ENCODE measurements at places on chromosomes 12 and 14.

- no peak overlapping the region for H3K27ac ChIP-seq
- DNase-seq: no peak
- H3K4me1 ChIP-seq: no peaks in the 10 kb centered on the region
- no peaks in the 10 kb centered on the region for H3K36me3 ChIP-seq
- no peak overlapping the region for H3K4me3 ChIP-seq
Measured at GRCh38 chr14:92415969-92416368, 93.0 kb downstream of the SLC24A4 start.

DNA sequence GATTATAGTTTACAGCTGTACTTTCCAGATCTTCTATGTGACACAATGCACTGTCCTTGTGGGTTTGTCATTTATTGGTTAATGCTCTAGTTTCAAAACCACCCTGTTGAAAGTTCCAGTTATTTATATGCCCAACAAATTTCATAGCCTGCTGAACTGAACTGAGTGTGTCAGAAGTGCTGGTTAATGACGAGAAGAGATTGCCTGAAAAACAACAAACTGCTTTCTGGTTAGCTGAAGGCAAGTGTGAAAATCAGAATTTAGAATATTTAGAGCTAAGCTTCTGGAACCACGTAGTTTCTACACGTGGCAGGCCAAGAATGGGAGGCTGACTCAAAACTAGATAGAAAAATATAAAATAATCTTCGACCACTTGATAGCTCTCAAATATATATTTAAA, 19.1 kb upstream of the RIN3 start:
- peaks cover 21% of the 10 kb centered on the region for H3K27me3 ChIP-seq
- no peak overlapping the region for H3K27ac ChIP-seq
- no peaks in the 10 kb centered on the region for H3K36me3 ChIP-seq
- DNase-seq: no peak
- H3K4me1 ChIP-seq: no peaks in the 10 kb centered on the region

GRCh38 chr14:74853581-74853980, 22.4 kb downstream of the PROX2 start:
- DNase-seq: no peak
- H3K27me3 ChIP-seq: no peaks in the 10 kb centered on the region
- no peak overlapping the region for H3K27ac ChIP-seq
- no peak overlapping the region for H3K4me3 ChIP-seq
- H3K36me3 ChIP-seq: no peaks in the 10 kb centered on the region

GRCh38 chr14:97620066-97620465, 822.9 kb downstream of the VRK1 start:
- peak overlapping the region; percentile 56 for H3K27ac ChIP-seq
- peaks cover 8% of the 10 kb centered on the region for H3K36me3 ChIP-seq
- no peak for DNase-seq
- H3K27me3 ChIP-seq: peaks cover 4% of the 10 kb centered on the region
- H3K4me1 ChIP-seq: peaks cover 47% of the 10 kb centered on the region

GRCh38 chr12:89873745-89874144, 165.1 kb upstream of the ATP2B1 start:
- no peaks in the 10 kb centered on the region for H3K4me1 ChIP-seq
- H3K27me3 ChIP-seq: peaks cover 1% of the 10 kb centered on the region
- DNase-seq: no peak
- no peaks in the 10 kb centered on the region for H3K36me3 ChIP-seq

DNA sequence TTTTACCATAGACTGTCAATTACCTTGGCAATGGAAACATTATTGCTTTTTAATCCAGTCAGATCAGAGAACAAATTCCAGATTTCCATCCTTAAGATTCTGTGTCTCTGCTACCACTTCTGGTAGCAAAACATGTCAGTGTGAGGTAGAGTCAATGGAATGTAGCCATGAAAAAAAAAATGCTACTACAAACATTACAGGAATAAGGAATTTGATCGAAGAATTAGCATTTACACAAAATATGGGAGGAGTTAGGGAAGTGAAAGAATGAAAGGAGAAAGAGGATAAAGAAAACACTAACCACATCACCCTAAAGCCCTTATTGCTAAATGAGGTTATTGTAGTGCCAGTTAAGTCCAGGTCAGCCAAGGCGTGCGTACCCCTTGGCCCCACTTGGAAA, 9.2 kb downstream of the MED21 start:
- H3K4me1 ChIP-seq: no peaks in the 10 kb centered on the region
- no peak overlapping the region for H3K27ac ChIP-seq
- H3K4me3 ChIP-seq: no peak overlapping the region
- peaks cover 38% of the 10 kb centered on the region for H3K36me3 ChIP-seq
- H3K27me3 ChIP-seq: no peaks in the 10 kb centered on the region

DNA sequence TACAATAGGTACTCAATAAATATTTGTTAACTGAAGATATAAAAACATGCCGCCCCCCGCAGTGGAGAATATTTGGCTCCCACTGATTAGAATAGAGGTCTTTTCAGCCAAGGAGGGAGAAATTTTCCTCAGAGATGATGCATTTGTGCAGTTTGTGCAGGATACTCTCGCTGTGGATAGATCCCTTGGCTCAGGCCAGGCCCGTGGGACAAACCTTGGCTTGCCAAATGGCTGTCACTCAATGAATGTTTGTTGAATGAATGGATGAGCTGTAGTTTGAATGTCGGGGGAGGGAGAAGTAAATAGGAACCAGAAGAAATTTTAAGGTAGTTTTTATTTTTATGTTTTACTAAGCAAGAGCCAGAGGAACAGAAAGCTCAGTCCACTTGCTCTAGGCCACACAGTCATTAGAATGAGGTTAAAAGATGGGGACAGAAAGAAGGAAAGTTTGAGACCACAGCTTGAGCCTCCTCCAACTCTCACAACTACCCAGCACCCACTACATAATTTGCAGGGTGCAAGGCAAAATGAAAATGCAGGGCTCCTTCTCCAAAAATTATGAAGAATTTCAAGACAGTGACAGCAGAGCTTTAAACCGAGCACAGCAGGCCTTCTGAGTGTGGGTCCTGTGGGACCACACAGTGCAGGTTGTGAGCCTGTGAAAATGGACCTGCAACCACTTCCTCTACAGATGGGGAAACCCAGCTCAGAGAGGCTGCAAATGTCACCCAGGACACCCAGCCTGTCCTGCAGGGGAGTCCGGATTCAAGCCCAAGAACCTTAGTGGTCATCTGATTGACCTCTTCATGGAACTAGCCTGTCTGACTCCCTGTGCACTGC, 51.4 kb downstream of the WSCD2 start:
- H3K27ac ChIP-seq: no peak overlapping the region
- no peaks in the 10 kb centered on the region for H3K36me3 ChIP-seq
- no peak for DNase-seq
- peaks cover 1% of the 10 kb centered on the region for H3K27me3 ChIP-seq
- H3K4me1 ChIP-seq: no peaks in the 10 kb centered on the region

GRCh38 chr12:14774906-14775635, 28.2 kb downstream of the WBP11 start:
- peaks cover 55% of the 10 kb centered on the region for H3K4me1 ChIP-seq
- H3K27me3 ChIP-seq: no peaks in the 10 kb centered on the region
- H3K27ac ChIP-seq: peak overlapping the region; percentile 98
- peak overlapping the region; percentile 97 for H3K4me3 ChIP-seq

DNA sequence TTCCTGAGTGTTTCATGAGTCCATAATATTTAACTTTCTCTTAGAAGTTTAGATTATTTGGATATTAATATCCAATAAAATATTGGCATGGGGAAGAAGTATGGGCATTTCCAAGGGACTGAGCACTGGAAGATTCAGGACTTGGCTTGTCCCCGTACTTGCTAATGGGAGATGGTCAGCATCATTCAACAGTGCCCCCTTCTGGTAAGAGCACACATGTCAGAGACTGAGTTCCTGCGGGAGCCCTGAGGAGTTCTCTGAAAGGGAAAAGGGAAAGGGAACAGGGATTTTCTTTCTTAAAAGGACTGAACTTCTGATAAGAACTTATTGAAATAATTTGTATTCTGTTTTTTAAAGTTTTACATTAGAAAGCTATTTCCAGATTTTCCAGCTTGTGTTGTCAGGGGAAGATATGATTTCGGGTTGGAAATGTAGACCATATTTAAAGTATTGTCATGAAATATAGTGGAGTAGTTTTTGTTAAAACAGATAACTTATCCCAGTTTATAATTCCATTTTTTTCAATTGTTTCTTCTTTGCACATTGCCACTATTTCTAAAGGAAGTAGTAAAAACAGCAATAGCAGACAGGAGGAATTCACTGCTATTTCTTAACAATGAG, 59.8 kb upstream of the C12orf71 start:
- peak; percentile 16 for DNase-seq
- no peak overlapping the region for H3K4me3 ChIP-seq
- H3K27me3 ChIP-seq: no peaks in the 10 kb centered on the region

GRCh38 chr14:102654298-102654697, 61.8 kb downstream of the RCOR1 start:
- no peaks in the 10 kb centered on the region for H3K27me3 ChIP-seq
- no peak for DNase-seq
- H3K27ac ChIP-seq: no peak overlapping the region
- H3K36me3 ChIP-seq: peaks cover 4% of the 10 kb centered on the region
- H3K4me1 ChIP-seq: peaks cover 13% of the 10 kb centered on the region
- no peak overlapping the region for H3K4me3 ChIP-seq

DNA sequence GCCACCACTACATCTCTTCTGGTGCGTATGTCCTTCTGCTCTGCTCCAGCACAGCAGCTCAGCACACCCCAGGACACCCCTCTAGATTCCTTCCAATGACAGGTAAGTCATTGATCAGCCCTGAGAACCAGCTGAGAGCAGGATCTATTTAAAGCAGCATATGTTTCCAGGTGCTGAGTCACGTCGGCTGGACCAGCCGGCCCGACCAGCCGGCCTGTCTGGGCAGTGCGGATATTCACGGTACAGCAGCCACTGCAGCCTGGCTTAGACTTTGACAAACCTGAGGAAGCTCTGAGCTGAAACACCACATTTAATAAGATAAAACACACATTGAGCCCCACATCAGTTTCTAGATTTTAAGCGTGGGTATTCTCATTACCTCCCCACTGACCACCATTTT, 31.8 kb upstream of the RPH3A start:
- no peaks in the 10 kb centered on the region for H3K4me1 ChIP-seq
- H3K4me3 ChIP-seq: no peak overlapping the region
- DNase-seq: no peak
- H3K27ac ChIP-seq: no peak overlapping the region
- peaks cover 9% of the 10 kb centered on the region for H3K27me3 ChIP-seq

GRCh38 chr12:48968467-48968866, 3.1 kb downstream of the WNT10B start:
- no peak overlapping the region for H3K4me3 ChIP-seq
- H3K4me1 ChIP-seq: peaks cover 37% of the 10 kb centered on the region
- no peak overlapping the region for H3K27ac ChIP-seq
- H3K36me3 ChIP-seq: no peaks in the 10 kb centered on the region

- no peaks in the 10 kb centered on the region for H3K4me1 ChIP-seq
- H3K27me3 ChIP-seq: peaks cover 19% of the 10 kb centered on the region
- no peaks in the 10 kb centered on the region for H3K36me3 ChIP-seq
- no peak overlapping the region for H3K4me3 ChIP-seq
Measured at GRCh38 chr12:2084553-2085296, 31.9 kb downstream of the CACNA1C start.

- peaks cover 70% of the 10 kb centered on the region for H3K4me1 ChIP-seq
- H3K27ac ChIP-seq: peak overlapping the region; percentile 45
- peak; percentile 60 for DNase-seq
- peak overlapping the region; percentile 2 for H3K4me3 ChIP-seq
Measured at GRCh38 chr14:106511006-106511799, 984.8 kb downstream of the TMEM121 start.

GRCh38 chr12:23006413-23006812, 381.4 kb downstream of the ETNK1 start:
- no peaks in the 10 kb centered on the region for H3K27me3 ChIP-seq
- no peak overlapping the region for H3K4me3 ChIP-seq
- H3K27ac ChIP-seq: no peak overlapping the region
- no peaks in the 10 kb centered on the region for H3K4me1 ChIP-seq

- no peaks in the 10 kb centered on the region for H3K4me1 ChIP-seq
- no peaks in the 10 kb centered on the region for H3K36me3 ChIP-seq
- DNase-seq: no peak
- peaks cover 15% of the 10 kb centered on the region for H3K27me3 ChIP-seq
- no peak overlapping the region for H3K4me3 ChIP-seq
- H3K27ac ChIP-seq: no peak overlapping the region
Measured at GRCh38 chr14:100654025-100654813, 67.0 kb upstream of the BEGAIN start.

DNA sequence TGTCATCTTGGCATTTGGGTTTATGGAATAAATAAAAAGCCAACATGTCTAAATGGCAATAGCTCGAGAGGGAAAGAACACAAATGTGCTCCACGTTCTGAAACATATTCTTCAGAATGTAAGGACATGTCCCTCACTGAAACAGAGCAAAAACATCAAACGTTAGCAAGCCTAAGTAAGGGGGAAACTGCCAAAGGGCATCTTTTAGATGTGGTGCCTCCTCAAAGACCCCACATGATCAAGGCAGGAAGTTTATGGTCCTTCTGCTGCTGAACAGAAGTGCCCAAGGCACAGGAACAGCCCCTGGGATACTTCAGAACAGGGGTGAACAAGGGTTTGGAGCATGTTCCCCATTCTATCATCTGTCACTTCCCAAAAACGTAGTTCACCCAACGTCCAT, 227.0 kb downstream of the ANO2 start:
- H3K36me3 ChIP-seq: no peaks in the 10 kb centered on the region
- H3K27me3 ChIP-seq: peaks cover 16% of the 10 kb centered on the region
- no peak for DNase-seq
- H3K27ac ChIP-seq: no peak overlapping the region
- no peaks in the 10 kb centered on the region for H3K4me1 ChIP-seq
- no peak overlapping the region for H3K4me3 ChIP-seq

GRCh38 chr12:48489012-48489411, 6.7 kb downstream of the C12orf54 start:
- no peaks in the 10 kb centered on the region for H3K4me1 ChIP-seq
- DNase-seq: no peak
- H3K36me3 ChIP-seq: no peaks in the 10 kb centered on the region
- no peak overlapping the region for H3K4me3 ChIP-seq
- no peaks in the 10 kb centered on the region for H3K27me3 ChIP-seq

DNA sequence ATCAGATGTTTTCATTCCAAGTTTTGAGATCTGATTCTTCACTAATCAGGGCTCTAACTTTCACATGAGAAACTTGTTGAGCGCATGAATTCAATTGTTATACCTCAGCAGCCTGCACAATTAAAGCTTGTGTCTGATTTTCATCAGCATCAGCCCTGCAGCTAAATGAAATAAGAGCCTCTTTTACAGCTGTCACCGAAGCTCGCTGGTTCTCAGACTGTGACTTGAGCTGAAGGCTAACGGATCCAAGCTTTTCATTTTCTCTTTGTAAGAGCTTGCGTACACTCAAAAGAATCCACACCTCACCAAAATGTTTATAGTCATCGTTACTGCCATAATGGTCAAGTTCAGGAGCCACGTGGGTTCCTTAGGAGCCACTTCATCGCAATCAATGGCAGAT, 65.5 kb upstream of the BEGAIN start:
- H3K27ac ChIP-seq: no peak overlapping the region
- H3K36me3 ChIP-seq: no peaks in the 10 kb centered on the region
- no peak for DNase-seq
- peaks cover 18% of the 10 kb centered on the region for H3K27me3 ChIP-seq

All from activated T-helper 1 cell treated with anti-CD3 and anti-CD28 coated beads, Interleukin-12 subunit alpha, Interleukin-12 subunit beta, Interleukin-2, Interleukin-4 antibody, amounts not matched to agents 30 ng/mL and 10 ng/mL and 1 ng/mL, durations not matched to agents 14 hours and 24 hours and 36 hours (primary cell).